Myometrial cell (primary cell): ENCODE measurements at places on chromosomes 2 and 18. TPM values are rescaled to one million over a fixed set of nuclear protein-coding genes. Genes with fewer than 3 reads are reported as not detected.

The CENPO gene
- total RNA-seq, result 18.5 and 19.5 TPM in 2 replicates

The UGP2 gene
- 117 and 132 TPM in 2 replicates for total RNA-seq

The RBMS1 gene
- 33.4 and 35.4 TPM in 2 replicates for total RNA-seq

The PLGLB1 gene
- not detected in 2 replicates for total RNA-seq

The ATOH8 gene
- total RNA-seq, result 1.2 and 7.4 TPM in 2 replicates
